GM13976 (cell line): ENCODE measurements at places on chromosomes 2 and 18.

DNA sequence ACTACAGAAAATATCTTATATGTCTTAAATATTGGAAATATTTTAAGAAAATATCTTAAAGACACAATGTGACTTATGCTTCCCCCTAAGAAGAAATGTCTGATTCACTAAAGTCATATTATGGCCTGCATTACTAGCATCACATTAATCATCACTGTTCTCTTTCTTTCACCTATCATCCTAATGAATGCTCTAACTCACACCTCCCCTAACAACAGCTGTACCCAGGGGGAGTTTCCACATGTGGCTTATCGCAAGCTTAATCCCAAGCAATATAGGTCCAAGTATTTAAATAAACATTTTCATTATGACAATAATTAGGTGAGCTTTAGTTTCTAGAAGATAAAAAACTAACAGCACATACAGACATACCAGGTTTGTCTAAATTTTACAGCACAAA is 39.6 kb downstream of the REV1 start:
- DNase-seq, result no peak

DNA sequence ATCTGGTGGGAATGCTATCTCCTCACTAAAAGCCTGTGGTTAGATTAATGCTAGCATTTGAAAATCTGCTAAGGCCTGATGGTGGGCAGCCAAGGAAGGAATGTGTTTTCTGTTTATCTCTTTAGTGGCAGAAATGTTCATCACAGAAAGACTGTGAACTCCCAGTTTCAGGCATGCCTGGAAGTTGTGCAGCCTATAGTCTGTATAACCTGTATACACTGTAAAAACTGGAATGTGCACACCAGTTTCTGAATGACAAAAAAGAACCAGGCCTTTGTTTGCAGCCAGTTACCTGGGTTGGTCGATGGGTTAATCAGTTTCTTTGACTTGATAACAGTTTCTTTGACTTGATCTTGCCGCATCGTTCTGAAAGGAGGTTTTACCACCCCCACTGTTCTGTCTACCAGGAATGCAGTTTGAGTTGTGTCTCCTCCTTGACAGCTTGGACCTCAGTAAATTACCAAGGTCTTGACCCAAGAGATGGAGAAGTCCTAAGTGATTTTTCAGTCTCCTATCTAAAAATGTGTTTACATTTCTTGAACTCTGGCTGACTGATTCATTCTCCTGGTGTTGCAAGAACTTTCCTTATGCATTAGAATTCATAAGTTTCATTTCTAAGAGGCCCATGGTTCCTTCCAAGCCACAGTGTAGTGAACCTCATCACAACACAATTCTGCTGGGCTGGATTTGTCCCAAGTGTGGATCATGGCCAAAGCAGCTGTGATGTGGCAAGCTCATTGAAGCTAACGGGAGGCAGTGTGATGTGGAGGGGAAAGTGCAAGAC is 62.2 kb downstream of the KIAA2012 start:
- DNase-seq, result no peak

- DNase-seq, result no peak
Observed at GRCh38 chr2:144619760-144620159, 99.8 kb upstream of the ZEB2 start.

DNA sequence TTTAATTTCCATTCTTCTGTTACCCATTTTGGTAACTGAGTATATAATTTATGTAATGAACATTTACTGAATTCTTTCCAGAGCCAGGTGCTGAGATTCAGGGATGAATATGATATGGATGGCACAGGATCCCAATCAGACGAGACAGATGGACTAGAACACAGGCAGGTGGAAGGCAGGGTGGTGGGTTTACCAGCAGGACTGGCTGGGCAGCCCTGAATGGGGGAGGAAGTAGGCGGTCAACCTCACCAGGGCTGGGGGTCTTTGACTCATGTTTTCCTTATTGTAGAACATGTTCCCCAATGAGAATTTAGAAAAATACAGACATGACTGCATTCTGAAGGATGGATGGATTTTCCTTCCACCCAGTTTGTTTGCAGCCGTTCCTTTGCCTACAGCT is 80.3 kb downstream of the CIB4 start:
- no peak for DNase-seq

DNA sequence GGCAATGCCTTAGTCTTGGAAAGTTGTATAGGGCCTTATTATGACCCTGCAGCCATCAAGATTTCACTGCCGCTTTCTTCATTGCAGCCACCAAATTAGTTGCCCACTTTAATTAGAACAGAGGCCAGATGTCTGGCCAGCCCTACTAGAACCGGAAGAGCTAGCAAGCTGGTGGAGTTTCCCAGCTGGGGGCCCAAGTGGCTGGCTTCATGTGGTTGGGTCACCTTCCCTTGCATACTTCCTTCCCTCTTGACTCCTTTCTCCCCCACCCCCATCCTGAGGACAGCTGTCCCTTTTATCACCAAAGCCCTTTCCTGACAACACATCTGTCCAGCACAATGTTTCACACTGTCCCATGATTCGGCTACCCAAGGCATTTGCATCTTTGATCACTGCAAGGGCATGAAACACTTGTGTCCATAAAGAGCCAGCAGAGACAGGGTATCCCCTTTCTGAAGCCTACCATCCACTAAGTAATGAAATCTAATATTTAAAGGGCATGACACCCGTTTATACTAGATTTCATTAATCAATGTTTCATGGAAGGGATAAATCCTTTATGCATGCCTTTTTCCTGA is 187.2 kb downstream of the BCL11A start:
- DNase-seq, result no peak

GRCh38 chr2:96869281-96869821 is 529 bp downstream of the SEMA4C start:
- no peak for DNase-seq

GRCh38 chr2:201108341-201108740 is 7.6 kb upstream of the CFLAR start:
- DNase-seq, result no peak

GRCh38 chr2:99112617-99113016 is 28.9 kb upstream of the C2orf15 start:
- no peak for DNase-seq
